ENCODE measurements at places on chromosomes 6 and 20.

GRCh38 chr6:20350215-20350614 lies 51.5 kb upstream of the E2F3 start:
- DNase-seq, result no peak

- DNase-seq, result no peak
These were observed 35.8 kb downstream of the RREB1 start for GRCh38 chr6:7143476-7143974.

DNA sequence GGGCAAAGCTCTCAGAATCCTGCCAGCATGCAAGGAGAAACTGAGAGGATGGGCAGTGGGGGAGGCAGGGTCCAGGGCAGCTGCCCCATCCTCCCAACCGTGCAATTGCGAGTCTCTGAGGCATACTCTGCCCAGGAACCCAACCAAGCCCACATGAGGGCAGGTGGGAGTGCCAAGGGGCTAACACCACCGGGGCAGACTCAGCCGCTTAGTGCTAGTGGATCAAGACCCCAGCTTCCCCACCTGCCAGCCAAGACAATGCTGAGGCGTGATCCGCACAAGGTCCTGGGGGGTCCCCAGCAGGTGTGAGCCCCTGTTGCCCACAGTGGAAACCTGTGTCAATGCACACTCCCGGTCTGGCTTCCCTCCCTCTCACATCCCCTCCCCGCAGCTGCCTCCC lies 48.5 kb upstream of the ENTPD6 start:
- DNase-seq, result no peak

- no peak for DNase-seq
These were observed 3.4 kb downstream of the CYB5R4 start for GRCh38 chr6:83862776-83863471.

DNA sequence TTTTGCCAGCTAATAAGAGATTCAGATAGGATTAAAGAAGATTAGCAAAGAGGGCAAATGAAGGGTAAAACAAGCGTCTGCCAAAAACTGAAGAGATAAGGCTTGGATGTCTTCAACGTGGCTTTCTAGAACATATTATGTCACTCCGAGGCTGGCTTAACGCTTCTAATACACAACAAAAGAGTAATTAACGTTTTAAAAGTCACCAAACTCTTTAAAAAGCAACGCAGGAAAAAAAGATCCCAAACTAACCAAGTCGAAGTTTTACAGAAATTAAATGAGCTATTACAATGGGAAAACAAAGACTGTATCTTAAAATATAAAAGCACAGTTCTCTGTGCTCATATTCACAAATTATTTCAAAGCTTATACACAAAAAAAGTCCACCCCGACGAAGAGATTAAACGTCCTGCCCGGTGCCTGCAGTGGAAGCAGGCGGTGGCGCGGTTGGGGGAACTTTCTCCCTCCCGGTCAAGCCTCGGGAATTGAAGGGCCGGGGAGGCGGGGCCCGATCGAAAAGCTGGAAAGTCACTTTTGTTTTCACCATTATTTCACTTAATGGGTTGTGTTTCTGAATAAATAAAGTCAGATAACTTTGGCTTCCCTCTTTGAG lies 1.2 kb downstream of the MAK start:
- no peak for DNase-seq

GRCh38 chr6:34357937-34358336 lies 34.5 kb downstream of the NUDT3 start:
- no peak for DNase-seq

DNA sequence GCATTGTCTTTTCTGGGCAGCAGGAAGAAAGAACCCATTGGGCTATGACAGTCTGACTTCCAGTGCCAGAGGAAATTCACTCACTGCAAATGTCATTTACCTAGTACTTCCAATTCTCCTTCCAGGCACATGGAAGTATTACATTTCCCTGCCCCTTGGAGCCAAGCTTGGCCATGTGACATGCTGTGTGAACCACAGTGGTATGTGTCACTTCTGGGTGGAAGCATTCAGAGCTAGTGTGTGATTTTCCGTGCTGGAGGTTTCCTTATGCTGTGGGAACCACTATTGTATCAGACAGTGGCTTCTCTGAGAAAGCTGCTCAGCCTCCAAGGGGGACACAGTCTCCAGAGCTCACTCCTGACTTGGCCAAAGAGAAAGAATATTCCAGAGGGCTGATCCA lies 387.6 kb downstream of the CDC5L start:
- DNase-seq, result no peak

DNA sequence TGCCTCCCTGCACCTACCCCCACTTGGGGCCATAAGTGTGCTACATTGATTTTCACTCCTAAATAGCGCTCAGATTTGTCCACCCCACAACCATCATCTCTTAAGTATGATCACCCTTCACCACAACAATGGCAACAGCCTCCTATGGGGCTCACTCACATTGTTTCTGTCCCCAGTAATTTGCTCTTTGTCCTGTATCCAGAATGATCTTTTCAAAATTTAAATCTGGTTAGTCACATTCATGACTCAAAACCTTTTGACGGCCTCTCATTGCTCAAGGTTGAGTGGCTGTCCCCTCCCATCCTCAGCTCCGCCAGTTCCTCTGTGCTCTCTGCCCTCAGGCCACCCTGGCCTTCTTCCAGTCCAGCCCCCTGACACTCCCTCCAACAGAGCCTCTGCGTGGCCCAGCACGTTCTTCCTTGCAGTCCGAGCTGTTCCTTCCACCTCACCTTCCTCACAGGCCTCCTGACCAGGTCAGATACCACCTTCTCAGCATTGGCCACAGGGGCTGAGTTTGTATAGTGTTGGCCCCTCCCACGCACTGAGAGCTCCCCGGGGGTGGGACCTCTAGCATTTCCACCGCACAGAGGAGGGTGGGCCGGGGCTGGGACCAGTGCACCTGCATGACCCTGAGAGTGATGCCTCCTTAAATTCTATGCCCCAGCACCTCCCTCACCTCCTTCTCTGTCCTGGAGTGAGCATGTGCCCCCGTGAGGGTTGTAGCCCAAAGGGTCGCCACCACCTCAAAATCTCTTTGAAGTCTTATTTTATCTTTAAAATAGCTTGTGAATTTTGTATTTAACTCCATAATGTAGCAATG lies 2.4 kb upstream of the PPP1R3G start:
- DNase-seq, result no peak

- peak; percentile 44 for DNase-seq
These were observed 619 bp downstream of the RREB1 start for GRCh38 chr6:7108196-7108963.

DNA sequence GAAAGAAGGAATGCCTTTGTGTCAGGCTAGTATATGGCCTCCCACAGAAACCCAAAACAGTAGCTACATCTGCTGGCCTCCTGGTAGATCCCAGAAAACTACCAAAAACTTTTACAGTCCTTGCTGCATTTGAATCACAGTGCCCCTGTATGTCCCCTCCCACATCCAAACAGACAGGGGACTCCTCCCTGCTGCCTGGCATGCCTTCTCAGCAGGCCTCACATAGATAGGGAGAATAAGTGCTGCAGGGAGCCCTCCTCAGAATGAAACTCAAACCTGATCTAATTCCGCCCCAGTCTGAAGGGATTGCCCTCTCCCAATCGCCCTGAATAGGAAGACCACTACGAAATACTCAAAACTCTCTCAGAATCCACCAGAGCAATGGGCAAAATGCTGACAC lies 14.1 kb upstream of the DEFB116 start:
- no peak for DNase-seq

DNA sequence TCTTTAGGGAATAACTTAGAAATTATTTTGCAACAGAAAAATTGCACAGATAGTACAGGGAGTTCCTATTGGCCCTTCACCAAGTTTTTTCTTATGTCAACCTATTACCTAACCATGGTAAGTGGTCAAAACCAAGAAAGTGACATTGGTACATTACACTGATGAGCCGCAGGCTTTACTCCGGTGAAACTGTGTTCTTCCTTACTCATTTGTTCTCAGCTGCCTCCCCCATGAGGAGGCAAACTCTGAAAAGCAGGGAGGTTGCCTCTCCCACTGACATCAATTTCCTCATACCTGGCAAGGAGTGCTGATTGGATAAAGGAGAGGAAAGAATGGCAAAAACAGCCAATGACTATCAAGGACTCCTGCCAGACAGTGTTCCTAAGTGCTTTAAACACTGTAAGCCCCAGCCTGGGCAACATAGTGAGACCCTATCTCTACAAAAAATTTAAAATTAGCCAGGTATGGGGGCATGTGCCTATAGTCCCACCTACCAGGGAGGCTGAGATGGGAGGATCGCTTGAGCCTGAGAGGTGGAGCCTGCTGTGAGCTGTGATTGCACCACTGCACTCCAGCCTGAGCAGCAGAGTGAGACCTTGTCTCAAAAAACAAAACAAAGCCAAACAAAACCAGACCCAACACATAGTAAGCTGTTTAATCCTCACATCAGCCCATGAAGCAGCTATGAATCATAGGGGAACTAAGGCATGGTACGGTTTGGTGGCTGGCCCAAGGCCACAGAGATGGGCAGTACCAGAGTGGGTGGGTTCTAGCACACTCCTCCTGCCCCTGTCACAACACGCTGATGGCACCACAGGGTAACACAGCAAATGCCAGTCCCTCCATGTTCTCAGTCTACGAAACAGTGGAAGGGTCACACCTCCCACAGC lies 24.7 kb downstream of the C20orf203 start:
- DNase-seq, result no peak

- no peak for DNase-seq
These were observed 12.0 kb downstream of the RNF114 start for GRCh38 chr20:49948178-49948577.

GRCh38 chr6:158717341-158718330 lies 67.8 kb downstream of the SYTL3 start:
- DNase-seq, result peak; percentile 51

DNA sequence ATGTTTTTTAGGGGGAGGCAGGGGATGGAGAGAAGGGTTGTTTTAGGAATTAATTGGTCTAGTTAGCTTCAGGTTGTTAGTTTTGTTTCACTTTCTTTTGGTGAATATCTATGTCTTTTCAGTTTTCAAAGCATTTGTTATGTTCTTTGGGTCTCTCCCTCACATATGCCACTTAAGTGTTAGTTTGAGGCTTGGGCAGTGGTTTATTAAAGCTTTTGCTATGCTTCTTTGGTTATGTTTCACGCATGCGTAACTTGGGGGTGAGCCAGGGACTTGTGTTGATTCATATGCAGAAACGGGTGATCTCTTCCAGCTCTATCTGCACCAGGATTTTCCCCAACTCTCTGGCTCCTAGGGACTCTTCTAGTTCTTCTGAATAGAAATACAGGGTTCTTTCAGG lies 11.4 kb upstream of the MMS22L start:
- DNase-seq, result no peak

All from CD4-positive, alpha-beta T cell treated with Interleukin-12 subunit alpha and Interleukin-12 subunit beta, for 1 hour (primary cell).